ENCODE measurements at places on chromosomes 12 and 14. TPM values are rescaled to one million over a fixed set of nuclear protein-coding genes. Genes with fewer than 3 reads are reported as not detected.

The AQP2 gene
- total RNA-seq = not detected

The ARHGEF40 gene
- 6.3 TPM for total RNA-seq

The CABP1 gene
- 0.84 TPM for total RNA-seq

The C12orf76 gene
- 10.1 TPM for total RNA-seq

The FOXG1 gene
- not detected for total RNA-seq

The RHOJ gene
- not detected for total RNA-seq

The MSI1 gene
- total RNA-seq = 26.0 TPM

The NKX2-1 gene
- total RNA-seq = 0.84 TPM

- H3K27ac ChIP-seq = no peak overlapping the region
- no peaks in the 10 kb centered on the region for H3K36me3 ChIP-seq
- H3K4me1 ChIP-seq = no peaks in the 10 kb centered on the region
- no peak overlapping the region for H3K4me3 ChIP-seq
- no peak for DNase-seq
- no peaks in the 10 kb centered on the region for H3K27me3 ChIP-seq
These were observed 102.5 kb downstream of the FGD4 start for GRCh38 chr12:32501835-32502333.

GRCh38 chr14:74938531-74939495 is 15.8 kb upstream of the RPS6KL1 start:
- H3K27me3 ChIP-seq = no peaks in the 10 kb centered on the region
- no peak overlapping the region for H3K4me3 ChIP-seq
- no peaks in the 10 kb centered on the region for H3K36me3 ChIP-seq
- peaks cover 4% of the 10 kb centered on the region for H3K4me1 ChIP-seq
- H3K27ac ChIP-seq = no peak overlapping the region

DNA sequence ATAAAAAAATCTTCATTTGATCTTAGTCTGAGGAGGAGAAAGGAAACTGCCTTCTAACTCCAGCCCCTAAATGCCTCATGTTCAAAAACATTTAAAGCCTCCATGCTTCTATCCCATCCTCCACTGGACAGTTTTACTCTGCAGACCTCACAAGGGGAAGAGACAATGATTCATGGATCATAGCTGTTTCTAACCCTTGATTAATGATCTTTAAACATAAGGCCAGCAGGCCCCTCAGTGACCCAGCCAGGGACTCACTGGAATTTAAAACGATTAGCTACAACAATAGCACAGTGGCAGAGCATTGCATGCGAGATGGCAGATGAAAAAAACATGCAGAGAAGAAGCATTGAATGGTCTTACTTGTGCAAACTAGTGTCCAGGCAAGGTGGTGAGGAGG is 6.0 kb downstream of the DCTN2 start:
- no peaks in the 10 kb centered on the region for H3K27me3 ChIP-seq
- H3K4me3 ChIP-seq = no peak overlapping the region
- peaks cover 5% of the 10 kb centered on the region for H3K4me1 ChIP-seq
- peaks cover 8% of the 10 kb centered on the region for H3K36me3 ChIP-seq
- no peak overlapping the region for H3K27ac ChIP-seq

GRCh38 chr12:53198486-53199110 is 8.5 kb downstream of the ITGB7 start:
- H3K4me1 ChIP-seq = peaks cover 26% of the 10 kb centered on the region
- H3K27ac ChIP-seq = no peak overlapping the region
- DNase-seq = no peak
- no peaks in the 10 kb centered on the region for H3K27me3 ChIP-seq

DNA sequence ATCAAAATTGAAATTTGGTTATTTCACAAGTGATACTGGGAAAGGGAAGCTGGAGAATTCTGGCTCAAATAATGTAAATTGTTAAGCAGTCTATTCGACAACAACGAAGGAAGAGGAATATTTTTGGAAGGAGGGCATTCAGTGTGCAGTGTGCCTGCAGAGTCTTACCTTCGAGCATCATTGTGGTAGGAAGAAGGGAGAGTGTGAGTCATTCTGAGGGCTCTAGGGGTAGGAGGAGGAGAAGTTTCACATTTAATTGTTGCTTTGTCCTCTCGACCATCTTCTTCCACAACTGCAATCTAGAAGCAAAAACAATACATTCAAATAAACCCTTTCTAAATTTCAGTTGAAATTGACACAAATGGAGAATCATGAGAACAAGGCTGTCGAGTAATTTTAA is 263.0 kb downstream of the ACSS3 start:
- H3K4me3 ChIP-seq = no peak overlapping the region
- H3K4me1 ChIP-seq = no peaks in the 10 kb centered on the region
- no peak overlapping the region for H3K27ac ChIP-seq
- H3K27me3 ChIP-seq = 0 out of 2 replicates have a peak, but pooled peaks cover 4% of the 10 kb centered on the region
- no peak for DNase-seq

DNA sequence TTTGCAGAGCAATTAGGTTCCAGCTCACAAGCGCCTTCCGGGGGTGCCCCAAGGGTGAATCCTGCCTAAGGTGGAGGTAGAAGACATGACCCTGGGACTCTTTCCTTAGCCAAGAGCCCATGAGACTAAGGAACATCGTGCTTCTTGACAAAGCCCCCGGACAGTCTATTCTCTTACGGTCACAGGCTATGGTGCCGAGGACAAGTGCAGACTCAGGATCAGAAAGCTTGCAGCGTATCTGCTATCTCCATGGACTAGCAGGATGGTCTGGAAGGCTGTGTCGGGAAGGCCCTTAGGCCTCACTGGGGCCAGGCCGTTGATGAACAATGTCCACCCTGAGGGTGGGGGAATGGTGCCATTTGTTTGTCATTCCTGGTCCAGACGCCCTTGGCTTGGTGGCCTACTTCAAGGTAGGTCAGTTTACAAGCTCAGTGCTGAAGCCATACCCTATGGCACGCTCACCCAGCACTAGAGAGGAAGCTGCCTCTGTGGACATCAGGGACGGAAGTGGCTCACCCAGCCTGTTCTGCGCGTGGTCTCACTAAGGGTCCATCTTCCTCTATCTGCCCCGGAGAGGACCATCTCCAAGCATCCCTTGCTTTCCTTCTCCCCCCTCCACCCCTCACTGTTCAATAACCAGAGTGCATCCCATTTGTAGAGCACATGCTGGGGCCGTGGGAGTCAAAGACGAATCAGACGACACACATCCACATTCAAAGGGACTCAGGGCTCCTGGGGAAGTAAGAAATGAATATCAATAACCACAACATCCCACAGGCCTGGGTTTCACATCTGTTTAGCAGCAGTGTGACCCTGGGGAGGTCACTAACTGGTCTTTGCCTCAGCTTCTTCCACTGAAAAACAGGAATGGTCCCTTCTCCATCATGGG is 45.0 kb upstream of the IQSEC3 start:
- H3K27me3 ChIP-seq = no peaks in the 10 kb centered on the region
- DNase-seq = no peak
- no peaks in the 10 kb centered on the region for H3K4me1 ChIP-seq
- H3K4me3 ChIP-seq = no peak overlapping the region
- no peak overlapping the region for H3K27ac ChIP-seq

GRCh38 chr14:36001936-36002335 is 174.6 kb downstream of the PTCSC3 start:
- no peaks in the 10 kb centered on the region for H3K4me1 ChIP-seq
- no peaks in the 10 kb centered on the region for H3K36me3 ChIP-seq
- DNase-seq = no peak
- H3K27me3 ChIP-seq = no peaks in the 10 kb centered on the region

GRCh38 chr12:31203261-31203660 is 122.7 kb downstream of the SINHCAF start:
- H3K27ac ChIP-seq = no peak overlapping the region
- peaks cover 17% of the 10 kb centered on the region for H3K4me1 ChIP-seq
- H3K36me3 ChIP-seq = no peaks in the 10 kb centered on the region
- H3K4me3 ChIP-seq = no peak overlapping the region
- no peak for DNase-seq
- 0 out of 2 replicates have a peak, but pooled peaks cover 4% of the 10 kb centered on the region for H3K27me3 ChIP-seq

GRCh38 chr14:70152704-70153103 is 36.0 kb downstream of the SLC8A3 start:
- H3K27me3 ChIP-seq = peaks cover 81% of the 10 kb centered on the region
- no peak for DNase-seq
- H3K4me3 ChIP-seq = no peak overlapping the region
- H3K36me3 ChIP-seq = no peaks in the 10 kb centered on the region

DNA sequence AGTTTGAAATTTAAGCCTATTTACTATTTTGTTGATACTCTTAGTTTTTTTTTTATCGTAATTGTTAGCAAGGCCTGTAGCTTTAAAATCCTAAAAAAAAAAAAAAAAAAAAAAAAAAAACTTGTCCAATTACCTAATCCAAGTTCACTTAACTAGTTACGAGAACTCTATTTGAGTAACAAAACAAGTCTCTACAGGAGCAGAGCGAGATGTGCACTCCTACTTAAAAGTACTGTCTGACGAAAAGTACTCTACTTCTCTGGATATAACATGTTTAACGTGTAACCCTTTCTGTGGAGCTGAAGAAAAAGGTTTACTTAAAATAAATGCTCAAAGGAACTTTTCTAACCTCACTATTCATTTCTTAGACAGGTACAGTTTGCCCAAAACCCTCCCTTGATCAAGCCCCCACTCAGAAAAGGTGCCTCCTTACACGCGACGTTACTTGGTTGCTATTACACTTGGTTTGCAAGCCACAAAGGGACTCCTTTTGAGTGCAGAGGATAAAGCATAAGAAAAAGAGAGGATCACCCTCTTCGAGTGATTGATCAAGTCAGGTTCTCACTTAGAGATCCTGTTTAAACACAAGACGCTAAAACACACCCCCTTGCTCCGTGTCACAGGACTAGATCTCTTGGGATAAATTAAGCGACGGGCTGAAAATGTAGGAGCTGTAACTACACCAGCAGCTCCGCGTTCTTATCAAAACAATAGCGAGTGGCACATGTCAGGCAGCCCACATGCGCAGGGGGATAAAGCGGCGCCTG is 2.2 kb downstream of the BAZ1A start:
- H3K36me3 ChIP-seq = no peaks in the 10 kb centered on the region
- no peak for DNase-seq
- H3K27me3 ChIP-seq = no peaks in the 10 kb centered on the region

DNA sequence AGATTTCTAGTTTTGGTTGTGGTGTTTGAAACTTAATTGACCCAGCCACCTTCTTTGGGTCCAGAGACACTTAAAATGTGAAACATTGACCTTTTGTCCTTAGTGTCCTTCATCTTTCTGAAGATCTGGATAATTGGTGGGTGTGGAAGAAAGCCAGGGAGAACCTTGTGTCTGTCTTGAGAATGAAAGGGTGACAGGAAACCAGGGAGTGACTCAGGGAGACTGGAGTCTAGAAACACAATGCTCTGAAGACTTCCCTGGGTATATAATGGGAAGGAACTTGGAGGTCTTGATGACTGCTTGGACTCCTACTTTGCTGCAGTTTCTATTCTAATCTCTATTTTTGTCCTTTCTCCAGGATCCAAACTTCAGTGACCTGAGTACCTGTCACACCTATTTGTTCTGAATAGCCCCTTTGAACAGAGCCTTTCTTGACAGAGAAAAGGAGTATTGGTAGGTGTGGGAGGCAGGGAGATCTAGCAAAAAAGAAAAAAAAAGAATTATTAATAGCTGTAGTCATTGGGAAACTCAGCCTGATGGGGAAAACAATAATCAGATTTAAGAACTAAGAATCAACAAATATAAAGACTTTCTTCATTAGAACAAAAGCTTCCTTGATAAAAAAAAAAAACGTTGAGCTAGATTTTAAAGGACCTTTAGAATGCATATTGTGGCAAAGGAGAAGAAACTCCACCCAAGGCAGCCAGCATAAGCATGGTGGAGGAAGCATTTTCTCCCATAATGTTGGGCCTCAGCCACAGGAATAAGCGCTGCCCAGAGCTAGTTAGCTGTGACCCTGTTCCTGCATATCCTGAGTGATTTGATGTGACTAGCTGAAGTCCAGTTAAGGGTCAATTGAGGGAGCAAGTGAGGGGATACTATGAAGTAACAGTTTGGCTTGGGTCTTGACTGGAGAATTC is 77.9 kb upstream of the HOXC13 start:
- DNase-seq = no peak
- H3K4me1 ChIP-seq = peaks cover 11% of the 10 kb centered on the region
- H3K4me3 ChIP-seq = no peak overlapping the region
- H3K27ac ChIP-seq = no peak overlapping the region

GRCh38 chr14:70515811-70516210 is 19.0 kb downstream of the ADAM20 start:
- H3K4me1 ChIP-seq = no peaks in the 10 kb centered on the region
- H3K27ac ChIP-seq = no peak overlapping the region
- DNase-seq = no peak
- H3K4me3 ChIP-seq = no peak overlapping the region
- H3K36me3 ChIP-seq = no peaks in the 10 kb centered on the region

- no peaks in the 10 kb centered on the region for H3K27me3 ChIP-seq
- H3K4me3 ChIP-seq = no peak overlapping the region
- no peak for DNase-seq
- H3K27ac ChIP-seq = no peak overlapping the region
These were observed 72.4 kb downstream of the RASSF3 start for GRCh38 chr12:64682572-64683277.

- DNase-seq = no peak
- H3K27ac ChIP-seq = no peak overlapping the region
- no peaks in the 10 kb centered on the region for H3K4me1 ChIP-seq
- no peaks in the 10 kb centered on the region for H3K36me3 ChIP-seq
- H3K4me3 ChIP-seq = no peak overlapping the region
These were observed 11.5 kb upstream of the TSPAN8 start for GRCh38 chr12:71169286-71169685.

DNA sequence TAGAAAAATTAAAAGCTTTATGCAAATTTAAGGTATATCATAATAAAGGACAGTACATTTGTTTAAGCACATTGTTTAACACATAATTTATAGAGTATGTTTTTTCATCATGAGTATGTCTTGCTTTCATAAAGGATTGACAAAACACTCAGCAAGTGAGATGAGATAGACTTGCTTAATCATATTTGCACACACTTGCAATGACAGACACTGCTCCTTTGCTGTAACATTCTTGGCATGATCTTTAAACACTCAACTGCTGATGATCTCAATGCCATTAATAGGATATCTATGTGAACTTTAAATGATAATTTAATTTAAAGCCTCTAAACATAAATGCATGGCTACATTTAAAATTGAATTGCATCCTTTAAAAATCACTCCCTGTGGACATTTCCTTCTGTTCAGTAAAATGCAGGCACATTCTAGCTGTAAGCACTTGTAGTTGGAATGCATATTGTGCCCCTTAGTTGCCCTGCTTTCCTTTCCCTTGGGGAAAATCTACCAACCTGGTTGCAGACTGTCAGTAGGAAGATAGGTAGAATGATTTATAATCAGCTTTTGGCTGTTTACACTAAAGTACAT is 979.0 kb downstream of the TMTC2 start:
- no peaks in the 10 kb centered on the region for H3K36me3 ChIP-seq
- H3K4me3 ChIP-seq = no peak overlapping the region
- H3K27me3 ChIP-seq = no peaks in the 10 kb centered on the region
- no peak overlapping the region for H3K27ac ChIP-seq
- no peak for DNase-seq

- DNase-seq = no peak
- H3K27me3 ChIP-seq = no peaks in the 10 kb centered on the region
- H3K4me1 ChIP-seq = no peaks in the 10 kb centered on the region
- no peak overlapping the region for H3K4me3 ChIP-seq
These were observed 17.8 kb downstream of the PLCZ1 start for GRCh38 chr12:18719922-18720510.
